DMS53 (cell line): ENCODE measurements at places on chromosomes 13 and 19.

DNA sequence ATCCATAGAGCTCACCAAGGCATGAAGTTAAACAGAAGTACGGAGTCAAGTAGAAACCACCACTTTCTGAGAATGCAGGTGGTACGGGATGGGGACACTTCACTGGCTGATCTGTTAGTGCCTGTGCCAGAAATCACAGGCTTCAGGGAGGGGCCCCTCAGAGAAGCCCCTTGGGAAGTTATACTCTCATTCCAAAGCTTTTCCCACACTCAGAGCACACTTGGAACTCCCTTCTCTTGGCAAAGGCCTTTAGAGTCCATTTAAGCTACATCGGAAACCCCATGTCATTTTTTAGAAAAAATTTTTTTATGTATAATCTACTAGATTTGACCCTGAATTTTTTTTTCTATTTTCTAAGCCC, 80.7 kb upstream of the WASF3 start:
- DNase-seq, result no peak

DNA sequence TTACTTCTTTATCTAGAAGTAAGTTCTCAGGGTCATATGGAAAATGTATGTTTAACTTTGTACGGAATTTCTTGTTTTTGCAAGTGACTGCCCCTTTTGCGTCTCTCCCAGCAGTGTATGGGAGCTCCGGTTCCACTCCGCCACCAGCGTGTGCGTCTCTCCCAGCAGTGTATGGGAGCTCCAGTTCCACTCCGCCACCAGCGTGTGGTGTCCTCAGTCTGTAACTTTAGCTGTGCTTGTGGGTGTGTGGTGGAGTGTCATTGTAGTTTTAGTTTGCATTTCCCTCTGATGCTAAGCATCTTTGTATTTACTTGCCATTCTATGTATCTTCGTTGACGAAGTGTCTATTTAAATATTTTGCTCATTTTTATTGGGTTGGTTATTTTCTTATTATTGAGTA, 2.4 kb downstream of the CUL4A start:
- peak; percentile 23 for DNase-seq

- no peak for DNase-seq
Measured at GRCh38 chr13:75195495-75196146, 286.3 kb downstream of the TBC1D4 start.

GRCh38 chr13:42486711-42487198, 87.2 kb upstream of the TNFSF11 start:
- DNase-seq, result no peak

GRCh38 chr19:34733266-34733745, 737 bp upstream of the ZNF181 start:
- peak; percentile 88 for DNase-seq

- no peak for DNase-seq
Measured at GRCh38 chr13:60363288-60363687, 33.7 kb upstream of the TDRD3 start.

GRCh38 chr13:77389625-77390000, 62.7 kb upstream of the MYCBP2 start:
- DNase-seq, result no peak

DNA sequence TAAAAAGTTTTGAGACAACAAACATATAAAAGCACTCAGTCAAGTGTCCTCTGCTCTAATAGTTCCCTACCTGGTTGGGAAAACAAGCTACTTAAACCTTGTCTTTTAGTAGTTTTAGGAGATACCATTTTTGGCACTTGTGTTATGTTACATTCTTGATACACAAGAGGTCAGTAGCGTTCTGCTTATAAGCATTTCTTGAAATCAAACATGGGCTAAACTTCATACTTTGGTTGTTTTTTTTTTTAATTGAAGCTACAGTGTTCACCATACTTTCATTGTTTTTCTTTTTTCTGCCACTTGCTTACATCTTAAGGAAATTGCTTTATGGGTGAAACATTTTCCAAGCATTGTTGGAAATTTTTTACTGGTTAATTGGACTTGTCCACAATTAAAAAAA, 12.9 kb downstream of the NHLRC3 start:
- DNase-seq, result peak; percentile 75

DNA sequence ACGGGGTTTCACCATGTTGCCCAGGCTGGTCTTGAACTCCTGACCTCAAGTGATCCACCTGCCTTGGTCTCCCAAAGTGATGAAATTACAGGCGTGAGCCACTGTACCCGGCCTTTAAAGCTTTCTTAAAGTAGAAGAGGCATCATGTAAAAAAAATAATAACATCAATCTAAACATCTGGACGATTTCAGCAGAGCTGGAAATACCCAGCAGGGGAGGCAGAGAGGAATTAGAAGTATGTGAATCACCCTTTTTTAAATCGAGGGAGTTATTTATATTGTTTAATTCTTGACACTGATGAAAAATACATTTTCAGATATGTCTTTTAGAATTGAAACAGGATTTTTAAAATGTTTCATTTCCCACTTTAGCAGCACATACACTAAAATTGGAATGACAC, 37.4 kb upstream of the MTIF3 start:
- DNase-seq, result no peak

GRCh38 chr19:32181216-32181920, 164.0 kb upstream of the ZNF507 start:
- no peak for DNase-seq

- DNase-seq, result peak; percentile 55
Measured at GRCh38 chr13:35826626-35827254, 304.4 kb downstream of the DCLK1 start.

DNA sequence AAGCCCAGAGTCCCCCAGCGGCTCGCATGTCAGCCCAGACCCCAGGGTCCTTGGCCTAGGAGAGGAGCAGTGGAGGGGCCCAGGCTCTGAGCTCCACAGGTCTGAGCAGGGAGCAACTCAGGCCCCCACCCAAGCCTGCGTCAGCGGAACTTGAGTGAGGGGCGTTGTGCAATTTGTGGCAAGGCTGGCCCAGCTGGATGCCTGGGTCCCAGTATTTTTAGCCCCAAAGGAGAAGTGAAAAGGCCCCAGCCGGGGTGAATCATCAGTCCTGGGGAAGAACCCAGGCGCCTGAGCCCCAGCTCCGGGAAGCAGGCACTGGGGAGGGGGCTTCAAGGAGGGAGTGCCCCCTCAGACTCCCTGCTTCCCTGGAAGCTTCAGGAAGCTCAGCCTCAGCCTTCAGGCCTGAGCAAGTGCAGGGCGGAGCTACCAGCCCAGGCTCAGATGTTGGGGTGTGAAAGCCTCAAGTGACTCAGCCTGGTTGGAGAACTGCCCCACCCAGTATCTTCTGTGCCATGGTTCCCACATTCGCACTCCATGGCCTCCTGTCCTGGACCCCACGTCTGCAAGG, 7.2 kb downstream of the MED29 start:
- DNase-seq, result no peak

- peak; percentile 83 for DNase-seq
Measured at GRCh38 chr19:47427241-47428176, 8.2 kb upstream of the MEIS3 start.

- DNase-seq, result no peak
Measured at GRCh38 chr13:75395066-75395465, 86.9 kb downstream of the TBC1D4 start.

DNA sequence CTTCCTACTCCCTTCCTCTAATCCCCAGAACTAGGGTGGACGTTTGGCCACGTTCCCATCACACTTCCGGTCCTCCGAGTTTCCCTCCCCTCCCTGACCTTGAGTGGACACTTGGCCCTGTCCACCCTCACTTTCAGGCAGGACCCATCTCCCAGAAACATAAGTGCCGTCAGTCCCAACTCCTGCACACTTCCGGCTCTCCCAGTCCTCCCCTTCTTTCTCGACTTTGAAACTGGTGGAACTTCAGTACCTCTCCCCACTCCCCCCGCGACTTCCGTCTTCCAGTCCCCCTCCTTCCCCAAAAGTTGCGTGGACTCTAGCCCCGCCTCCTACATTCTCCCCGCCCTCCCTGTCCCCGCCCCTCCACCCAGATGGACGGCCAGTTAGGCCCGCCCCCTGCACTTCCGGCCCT, 278 bp upstream of the ZNF274 start:
- DNase-seq, result no peak

DNA sequence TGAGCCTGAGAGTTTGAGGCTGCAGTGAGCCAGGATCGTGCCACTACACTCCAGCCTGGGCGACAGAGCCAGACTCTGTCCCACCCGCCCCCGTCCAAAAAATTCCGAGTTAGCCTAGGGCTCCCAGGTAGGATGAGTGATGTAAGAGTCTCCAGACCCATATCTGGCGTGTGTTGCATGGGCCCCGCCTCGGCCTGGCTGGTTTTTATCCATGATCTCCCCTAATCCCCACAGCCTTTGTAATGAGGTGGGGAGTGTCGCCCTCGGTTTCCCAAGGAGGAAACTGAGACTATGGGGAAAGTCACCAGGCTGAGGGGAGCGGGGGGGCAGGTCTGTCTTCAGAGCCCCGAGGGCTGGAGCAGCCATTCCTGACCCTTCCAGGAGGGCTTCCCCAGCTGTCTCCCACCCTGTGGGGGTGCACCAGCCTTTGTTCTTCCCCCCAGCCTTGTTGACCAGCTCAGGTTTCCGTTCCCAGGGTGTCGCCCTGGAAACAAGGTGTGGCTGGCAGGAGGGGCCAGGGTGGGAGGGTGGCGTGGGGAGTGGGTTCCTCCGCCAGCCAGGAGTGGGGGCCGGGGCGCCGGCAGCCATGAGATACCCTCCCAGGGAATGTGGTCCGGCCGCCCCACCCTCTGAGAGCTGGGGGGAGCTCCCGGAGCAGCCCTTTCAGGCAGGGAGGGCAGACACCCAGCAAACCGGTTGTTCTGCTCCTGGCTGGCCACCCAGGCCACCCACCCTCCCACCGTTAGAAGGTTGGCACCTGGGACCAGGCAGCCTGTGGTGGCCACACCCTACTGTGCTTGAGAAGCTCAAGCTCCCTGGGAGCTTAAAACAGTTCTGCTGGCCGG, 11.5 kb downstream of the MYH14 start:
- DNase-seq, result no peak

DNA sequence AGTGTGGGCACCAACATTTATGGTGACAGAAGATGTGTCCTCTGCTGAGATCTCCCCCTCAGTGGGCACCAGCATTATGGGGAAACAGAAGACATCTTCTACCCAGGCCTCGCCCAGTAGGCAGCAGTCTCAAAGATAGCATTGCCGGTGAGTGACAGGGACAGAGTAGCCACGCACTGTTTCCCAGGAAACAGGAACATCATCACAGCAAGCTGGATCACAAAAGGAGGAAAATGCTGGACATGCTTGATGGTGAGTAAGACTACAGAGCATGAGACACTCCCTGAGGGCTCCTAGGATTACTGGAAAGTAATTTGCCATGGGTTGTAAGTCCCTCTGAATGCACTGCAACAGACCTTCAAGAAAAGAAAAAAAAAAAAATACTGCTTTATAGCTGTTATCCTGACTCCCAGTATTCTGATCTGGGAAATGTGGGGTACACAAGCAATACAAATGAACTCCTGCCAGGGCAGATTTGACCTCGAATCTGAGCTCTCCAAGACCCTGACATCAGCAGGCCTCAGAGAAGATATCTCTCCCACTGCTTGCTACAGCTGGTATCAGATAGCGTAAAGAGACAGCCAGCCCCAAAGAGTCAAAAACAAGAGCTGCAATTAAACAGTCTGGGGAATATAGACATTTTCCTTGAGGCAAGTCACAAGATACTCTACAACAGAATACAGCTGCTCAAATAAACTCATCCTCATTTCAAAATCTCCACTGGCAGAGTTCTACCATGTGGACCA, 180.4 kb downstream of the RBM26 start:
- peak; percentile 3 for DNase-seq

DNA sequence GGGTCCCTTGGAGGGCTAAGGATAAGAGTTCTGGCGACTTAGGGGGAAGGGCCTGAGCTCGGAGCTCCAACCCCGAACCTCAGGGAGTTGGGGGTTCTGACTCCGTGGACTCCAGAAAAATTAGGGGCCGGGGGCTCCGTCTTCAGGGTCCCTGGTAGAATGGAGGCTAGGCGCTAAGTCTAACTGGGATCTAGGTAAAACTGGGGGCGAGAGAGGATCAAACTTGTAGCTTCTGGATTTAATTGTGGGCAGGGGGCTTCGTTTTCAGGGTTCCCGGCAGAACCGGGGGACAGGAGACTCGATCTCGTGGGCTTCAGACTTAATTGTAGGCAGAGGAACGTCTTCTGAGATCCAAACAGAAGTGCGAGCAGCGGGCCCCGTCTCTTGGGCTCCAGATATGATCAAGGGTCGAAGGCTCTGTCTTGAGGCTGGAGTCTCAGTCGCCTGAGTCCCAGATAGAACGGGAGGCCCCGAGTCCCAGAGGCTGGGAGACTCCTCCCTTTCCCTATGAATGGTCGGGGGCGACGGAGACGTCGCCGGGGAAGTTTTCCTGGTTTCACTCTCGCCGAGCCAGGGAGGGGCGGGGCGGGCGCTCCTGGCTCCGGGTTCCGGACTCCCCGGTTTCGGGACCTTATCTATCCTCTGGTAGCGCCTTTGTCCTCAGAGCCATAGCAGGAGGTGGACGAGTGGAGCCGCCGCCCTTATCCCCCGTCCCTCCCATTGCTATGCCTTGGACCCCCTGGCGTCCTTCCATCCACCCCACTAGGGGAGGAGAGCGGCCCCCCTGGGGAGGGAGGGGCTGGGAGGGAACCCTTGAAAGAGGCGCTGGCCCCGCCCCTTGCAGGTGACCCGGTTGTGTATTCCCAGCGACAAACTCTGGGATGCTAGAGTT, 1.3 kb downstream of the NECTIN2 start:
- DNase-seq, result peak; percentile 78

- no peak for DNase-seq
Measured at GRCh38 chr19:41217741-41218140, 1.3 kb upstream of the AXL start.

DNA sequence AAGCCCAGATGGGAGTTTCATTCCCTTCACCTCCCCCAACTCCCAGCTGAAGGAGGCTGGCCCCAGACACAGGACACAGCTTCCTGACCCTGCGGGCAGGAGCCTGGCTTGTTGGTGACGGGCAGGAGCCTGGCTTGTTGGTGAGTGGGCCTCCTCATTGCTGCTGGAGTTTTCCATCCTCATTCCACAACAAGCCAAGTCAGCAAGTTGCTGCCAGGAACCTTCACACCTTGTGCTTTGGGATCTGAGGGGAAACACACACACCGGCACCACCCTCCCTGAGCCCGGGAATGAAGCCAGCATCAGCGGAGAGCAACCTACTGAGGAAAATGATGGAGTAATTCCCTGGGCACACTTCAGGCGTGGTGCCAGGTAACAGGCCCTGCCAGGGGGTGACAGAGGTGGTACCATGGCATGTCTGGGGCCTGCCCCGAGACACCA, 74.9 kb downstream of the ALOX5AP start:
- DNase-seq, result no peak

DNA sequence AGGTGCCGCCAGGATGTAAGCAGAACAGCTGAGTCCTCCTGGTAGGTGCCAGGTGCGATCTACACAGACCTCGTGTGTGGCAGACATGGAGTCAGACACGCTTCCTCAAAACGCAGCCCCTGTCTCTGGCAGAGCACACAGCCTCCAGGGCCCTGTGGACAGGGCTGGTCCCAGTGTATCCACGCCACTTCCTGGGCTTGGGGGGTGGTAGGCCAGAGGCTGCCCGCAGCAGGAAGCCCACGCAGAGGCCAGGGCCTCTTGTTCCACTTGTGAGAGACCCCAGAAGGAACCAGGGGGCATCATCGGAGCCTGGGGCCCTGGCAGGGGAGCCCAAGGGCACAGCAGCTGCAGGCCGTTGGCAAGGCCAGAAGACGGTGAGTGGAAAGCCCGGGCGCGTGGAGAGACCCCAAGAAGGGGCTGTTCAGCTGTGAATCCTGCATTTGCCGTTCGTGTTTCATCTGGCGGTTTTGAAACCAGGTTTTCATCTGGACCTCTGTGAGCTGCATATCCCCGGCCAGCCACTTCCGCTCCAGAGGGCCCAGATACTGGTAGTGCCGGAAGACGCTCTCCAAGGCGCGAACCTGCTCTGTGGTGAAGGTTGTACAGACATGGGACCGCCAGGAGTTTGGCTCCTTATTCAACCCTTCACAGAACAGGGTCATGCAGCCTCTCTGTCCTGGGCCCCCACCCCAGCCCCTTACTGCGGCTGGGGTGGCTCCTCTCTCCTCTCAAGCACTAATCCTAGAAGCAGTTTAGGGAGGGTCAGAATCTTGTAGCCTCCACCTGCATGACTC, 25.1 kb upstream of the SLITRK1 start:
- no peak for DNase-seq
